ENCODE measurements at places on chromosomes 6 and 20.

DNA sequence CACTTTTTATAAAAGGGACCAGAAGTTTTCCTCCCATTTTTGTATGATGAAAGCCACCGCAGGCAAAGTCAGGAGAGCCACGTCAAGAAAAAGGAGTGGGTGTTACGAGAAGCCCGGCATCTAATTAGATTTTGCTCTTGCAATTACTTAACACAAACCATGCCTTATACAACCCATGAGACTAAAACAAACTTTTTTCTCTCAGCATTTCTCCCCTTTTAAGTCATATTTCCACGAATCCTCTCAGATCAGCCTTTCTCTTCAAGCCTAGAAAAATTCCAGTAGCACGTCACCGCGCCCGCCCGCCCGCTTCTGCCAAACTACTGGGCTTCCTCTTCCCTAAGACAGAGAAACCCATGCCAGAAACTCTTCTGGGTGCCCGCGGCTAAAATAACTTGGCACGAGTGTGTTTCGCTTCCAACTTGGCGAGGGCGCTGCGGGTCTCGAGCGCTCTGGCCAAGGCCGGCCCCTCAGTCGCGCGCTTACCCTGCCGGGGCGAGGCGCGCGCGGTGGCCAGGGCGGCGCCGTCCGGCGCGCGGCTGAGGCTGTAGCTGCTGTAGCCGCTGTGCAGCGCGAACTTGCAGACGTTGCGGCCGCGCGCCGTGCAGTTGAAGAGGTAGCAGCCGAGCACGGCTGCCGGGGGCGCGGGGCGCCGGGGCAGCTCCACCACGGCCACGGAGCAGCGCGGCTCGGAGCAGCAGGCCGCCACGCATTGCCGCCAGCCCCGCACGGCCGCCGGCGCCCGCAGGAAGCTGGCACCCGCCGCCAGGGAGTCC is 1.0 kb downstream of the LRP11 start:
- DNase-seq: peak; percentile 87

DNA sequence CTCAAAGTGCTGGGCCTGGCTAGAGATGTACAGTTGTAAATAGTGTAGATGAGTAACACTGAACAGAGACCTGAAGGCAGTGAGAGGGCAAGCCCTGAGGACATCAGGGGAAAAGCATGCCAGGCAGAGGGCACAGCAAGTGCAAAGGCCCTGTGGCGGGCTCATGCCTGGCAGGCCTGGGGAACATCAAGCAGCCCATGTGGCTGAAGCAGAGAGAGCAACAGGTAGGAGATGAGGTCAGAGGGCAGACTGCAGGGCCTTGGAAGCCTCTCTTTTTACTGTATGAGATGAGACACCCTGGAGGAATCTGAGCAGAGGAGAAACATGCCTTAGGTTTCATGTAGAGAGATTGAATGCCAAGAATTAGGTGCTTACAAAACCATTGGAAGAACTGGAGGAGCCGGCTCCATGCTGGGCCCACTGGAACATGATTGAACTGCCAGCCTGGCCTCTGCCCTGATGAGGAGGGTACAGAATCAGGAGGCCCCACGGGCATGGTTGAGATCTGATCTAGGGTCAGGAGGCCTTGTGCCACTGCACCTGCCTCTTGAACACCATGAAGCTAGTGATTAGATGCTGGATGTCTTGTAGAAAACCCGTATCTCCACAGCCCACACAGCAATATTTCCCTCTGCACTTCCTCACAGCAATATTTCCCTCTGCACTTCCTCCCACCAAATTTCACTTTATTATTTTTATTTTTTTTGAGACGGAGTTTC is 5.9 kb upstream of the HMGA1 start:
- DNase-seq: no peak

DNA sequence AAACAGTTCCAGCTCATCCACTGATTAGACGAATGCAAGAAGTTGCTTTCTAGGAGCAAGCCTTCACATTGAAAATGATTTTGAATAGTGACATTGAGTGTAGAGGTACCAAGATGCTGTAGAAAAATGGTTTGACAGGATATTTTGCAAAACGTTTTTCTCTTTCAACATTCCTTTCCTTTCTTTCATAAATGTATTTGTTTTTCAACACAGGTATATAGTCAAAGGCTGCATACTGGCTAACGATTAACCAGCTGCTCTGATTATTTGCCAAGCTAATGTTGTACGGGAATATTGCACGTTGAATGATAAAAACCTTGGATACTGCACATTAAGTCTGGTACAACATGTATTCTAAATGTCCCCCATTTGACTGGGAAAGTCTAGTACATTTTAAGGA is 78.8 kb upstream of the TENT5A start:
- DNase-seq: no peak

DNA sequence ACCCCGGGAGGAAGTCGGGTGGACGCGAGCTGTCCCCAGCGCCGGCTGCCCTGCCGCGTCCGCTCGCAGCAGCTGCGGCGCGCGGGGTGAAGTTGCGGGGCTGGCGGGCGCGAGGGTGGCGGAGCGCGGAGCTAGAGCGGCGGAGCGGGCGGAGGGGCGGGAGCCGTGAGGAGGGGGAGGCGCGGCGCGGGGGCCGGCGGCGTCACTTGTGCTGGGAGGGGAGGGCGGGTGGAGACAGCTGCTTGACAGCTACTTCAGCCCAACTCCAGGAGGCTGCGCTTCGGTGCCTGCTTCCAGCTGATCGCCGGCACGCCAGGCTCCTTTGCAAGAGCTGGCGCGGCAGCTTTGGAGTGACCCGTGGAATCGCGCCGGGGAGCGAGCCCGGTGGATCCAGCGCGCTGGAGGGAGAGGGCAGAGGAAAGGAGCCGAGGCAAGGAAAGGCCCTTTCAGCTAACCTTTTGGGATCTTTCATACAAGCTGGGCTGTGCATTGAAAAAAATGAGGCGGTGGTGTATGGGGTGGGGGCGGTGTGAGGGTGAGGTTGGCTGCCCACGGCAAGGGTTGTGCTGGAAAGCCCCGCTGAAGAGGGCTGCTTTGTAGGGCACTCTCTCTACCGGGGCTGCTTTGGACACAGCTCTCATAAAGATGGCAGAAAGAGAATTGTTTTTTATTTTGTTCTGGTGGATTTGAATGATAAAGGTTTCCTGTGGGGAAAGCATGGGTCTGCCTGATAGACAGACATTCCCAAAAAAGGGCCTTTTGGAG is 24.6 kb downstream of the RIPOR2 start:
- peak; percentile 86 for DNase-seq

DNA sequence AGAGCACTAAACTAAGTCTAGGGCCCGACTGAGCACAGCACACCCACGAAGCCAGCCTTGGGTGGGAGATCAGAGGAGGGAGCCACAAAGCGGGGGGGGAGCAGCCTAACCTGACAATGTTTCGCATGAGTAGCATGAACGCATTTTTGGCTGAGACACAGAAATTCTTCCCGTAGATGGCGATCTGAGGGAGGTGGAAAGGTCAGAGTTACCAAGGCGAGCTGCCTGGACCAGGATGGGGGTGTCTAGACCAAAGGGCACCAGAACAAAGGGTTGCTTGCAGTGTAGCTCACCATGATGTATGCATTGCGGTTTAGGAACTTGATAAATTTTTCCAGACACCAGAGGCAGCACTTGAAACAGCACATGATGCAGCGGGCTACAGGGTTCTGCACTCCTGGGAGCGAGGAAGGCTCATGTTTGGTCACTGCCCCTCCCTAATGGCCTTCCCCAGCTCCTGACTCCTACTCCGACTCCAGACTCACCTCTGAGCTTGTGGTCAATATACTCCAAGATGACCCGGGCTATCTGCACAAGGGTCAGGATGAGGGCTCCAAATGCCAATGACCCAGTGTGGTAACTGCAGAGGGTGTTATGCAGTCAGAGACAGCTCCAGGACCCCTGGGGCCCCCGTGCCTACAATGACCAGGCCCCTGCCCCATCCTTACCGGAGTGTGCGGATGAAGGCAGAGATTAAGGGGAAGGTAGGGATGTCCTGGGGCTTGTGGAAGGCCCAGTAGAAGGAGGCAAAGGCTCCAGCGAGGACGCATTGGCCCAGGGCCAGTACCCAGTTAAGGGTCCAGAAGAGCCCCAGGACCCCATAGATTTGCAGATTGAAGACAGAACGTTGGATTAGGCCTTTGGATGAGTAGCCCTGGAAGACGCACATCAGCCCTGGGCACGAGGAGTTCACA is 2.8 kb upstream of the NEU1 start:
- no peak for DNase-seq

DNA sequence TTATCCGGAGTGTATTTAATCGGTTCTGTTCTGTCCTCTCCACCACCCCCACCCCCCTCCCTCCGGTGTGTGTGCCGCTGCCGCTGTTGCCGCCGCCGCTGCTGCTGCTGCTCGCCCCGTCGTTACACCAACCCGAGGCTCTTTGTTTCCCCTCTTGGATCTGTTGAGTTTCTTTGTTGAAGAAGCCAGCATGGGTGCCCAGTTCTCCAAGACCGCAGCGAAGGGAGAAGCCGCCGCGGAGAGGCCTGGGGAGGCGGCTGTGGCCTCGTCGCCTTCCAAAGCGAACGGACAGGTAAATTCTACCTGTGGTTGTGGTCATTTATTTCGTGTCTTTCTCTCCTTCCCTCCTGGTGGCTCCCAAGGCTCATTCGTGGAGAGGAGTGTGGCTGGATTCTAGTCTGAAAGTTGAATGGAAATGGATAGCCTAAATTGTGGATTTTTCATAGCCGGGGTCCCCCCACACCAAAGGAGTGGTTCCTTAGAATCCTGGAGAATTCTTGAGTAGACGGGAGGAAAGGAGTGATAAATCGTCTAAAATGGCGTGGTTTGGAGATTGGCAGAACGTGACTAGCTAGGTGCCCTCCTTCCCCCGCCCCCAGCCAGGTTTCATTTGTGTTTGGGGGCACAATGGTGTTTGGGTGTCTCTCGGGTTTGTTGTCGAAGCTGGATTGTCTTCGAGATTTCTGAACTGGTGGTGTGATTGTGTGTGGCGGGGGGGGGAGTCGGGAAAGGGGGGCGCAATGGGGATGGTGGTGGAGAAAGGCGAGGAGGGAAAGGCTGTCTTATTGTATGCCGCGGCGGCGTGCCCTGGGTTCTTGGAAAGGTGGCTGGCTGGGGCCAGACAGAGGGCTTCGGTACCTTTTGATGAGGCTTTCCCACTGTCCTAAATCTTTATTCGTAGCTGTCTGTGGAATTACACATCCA is 673 bp downstream of the MARCKS start:
- no peak for DNase-seq

DNA sequence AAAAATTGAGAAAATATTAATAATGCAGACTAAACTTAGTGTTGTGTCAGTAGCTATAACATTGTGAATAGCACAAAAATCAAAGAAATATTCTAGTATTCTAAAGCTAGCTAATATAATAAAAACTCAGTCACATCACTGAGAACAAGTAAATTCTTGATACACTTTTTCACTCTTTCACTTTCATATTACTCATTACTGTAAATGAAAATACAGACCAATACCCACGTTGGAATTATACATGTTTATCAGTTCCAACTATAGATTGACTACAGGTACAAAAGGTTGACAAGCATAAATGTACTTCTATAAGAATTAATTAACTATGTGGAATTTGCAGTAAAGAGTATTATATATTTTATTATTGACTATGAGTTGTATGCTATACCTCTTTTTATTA is 1043.4 kb upstream of the FLRT3 start:
- DNase-seq: no peak

GRCh38 chr6:43613721-43614395 is 15.2 kb downstream of the GTPBP2 start:
- no peak for DNase-seq

GRCh38 chr20:43963872-43964791 is 49.5 kb downstream of the TOX2 start:
- DNase-seq: peak; percentile 82

DNA sequence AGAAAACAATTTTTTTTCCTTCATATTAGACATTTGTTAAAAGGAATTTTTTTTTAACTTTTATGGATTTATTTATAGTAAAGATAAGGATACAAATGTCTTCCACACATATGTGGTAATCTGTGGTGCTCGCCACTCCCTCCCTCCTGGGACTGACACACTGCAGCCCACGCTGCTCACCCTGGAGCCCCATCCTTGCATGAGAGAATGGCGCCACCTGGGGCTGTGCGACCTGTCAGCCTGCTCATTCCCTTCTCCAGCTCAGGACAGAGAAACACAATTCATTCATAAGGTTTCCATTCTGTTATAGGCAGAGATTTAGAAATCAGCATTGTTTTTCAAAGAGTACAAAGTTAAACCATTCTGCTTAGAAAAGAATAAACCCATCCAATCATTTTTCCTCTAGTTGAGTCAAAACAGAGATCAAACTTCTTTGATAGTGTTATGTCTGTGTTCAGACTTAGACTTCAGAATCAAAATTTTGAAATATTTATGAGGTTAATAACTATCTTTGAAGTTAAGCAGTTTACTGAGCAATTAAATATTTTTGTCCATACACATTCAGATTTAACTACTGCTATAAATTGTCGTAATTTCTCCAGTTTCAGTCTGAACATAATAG is 42.8 kb upstream of the DYNLRB1 start:
- no peak for DNase-seq

DNA sequence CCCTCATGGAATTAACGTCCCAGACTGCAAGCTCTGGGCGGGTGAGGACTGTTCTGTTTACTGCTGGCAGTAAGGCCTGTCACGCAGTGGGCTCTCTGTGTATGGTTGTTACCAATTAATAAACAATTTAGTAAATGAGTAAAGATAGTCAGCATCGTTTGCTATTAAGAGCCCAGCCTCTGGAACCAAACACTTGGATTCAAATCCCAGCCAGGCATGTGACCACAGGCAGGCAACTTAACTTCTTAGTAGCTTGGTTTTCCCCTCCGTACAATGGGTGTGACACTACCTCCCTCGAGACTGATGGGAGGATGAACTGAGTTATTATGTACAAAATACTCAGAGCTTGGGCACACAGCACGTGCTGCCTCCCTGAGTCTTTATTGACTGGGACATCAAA is 137.7 kb upstream of the ARMC2 start:
- DNase-seq: no peak

DNA sequence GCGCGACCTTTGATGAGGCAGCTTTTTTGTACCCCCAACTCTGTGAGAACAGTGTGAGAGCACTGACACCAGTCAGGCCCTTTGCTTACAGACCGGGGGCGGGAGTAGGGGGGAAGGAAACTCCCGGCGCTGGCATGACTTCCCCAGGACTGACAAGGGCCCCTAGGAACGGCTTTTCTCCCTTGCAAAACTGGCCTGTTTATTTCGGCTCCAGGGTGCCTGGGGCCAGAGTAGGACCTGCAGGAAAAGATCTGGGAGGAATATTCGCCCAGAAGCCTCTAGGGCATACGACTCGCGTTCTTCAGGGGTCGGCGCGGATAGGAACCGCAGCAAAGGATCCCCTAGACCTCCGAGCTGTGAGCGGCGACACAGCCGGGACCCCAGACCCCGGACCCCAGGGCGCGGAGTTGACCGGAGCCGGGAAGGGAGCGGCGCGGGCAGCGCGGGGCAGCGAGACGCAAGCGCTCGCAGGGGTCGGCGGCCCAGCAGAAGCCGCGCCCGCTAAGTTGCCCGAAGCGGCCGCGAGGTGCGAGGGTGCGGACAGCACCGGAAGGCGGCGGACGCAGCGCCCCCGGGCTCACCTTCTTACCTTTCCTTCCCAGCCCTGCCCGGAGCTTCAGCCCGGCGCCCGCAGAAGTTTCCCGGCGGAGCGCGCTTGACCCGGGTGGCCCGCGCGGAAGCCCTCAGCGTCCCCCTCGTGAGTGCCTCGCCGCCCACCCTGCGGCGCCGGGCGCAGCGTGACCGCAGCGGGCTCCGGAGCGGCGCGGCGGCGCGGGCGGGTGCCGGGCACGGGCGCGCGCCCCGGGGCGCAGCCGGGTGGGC is at the start of gene POPDC3:
POPDC3 (minus strand) TSS at position 771 of the 822 bp plus-strand sequence. CDS start 18,105 bp downstream, outside the sequence.
- no peak for DNase-seq

- no peak for DNase-seq
Measured at GRCh38 chr6:134094441-134094840, 42.0 kb upstream of the SLC2A12 start.

- peak; percentile 86 for DNase-seq
Measured at GRCh38 chr6:134482593-134483270, 164.8 kb upstream of the SGK1 start.

GRCh38 chr20:37388831-37389230 is 42.9 kb downstream of the SRC start:
- DNase-seq: peak; percentile 74

Data from posterior vena cava (tissue), 2 donors.